ENCODE measurements at places on chromosomes 4 and X. TPM values are rescaled to one million over a fixed set of nuclear protein-coding genes. Genes with fewer than 3 reads are reported as not detected.

DNA sequence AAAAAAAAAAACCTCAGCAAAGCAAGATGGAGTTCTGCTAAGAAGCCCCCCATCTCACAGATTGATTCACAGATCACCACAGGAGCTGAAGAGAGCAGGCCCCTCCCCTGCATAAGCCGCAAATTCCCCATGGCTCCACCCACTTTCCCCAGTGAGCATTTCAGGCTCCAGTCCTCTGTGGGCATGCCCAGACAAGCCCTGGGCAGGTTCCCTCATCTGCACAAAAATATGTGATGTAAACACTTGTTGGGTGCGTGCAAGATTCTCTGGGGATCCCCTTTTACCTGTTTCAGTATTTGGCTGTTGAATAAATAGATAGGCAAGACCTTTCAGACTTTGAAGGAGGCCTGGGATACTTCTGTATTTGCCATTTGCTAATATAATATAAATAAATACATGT is 514.3 kb downstream of the PCDH7 start:
- H3K27me3 ChIP-seq: no peaks in the 10 kb centered on the region
- DNase-seq: no peak
- no peak overlapping the region for H3K4me3 ChIP-seq
- no peaks in the 10 kb centered on the region for H3K36me3 ChIP-seq
- H3K4me1 ChIP-seq: peaks cover 3% of the 10 kb centered on the region

GRCh38 chr4:41070516-41071281 is 143.6 kb downstream of the APBB2 start:
- no peaks in the 10 kb centered on the region for H3K27me3 ChIP-seq
- no peak overlapping the region for H3K27ac ChIP-seq
- H3K36me3 ChIP-seq: no peaks in the 10 kb centered on the region
- DNase-seq: no peak

CSAG2 gene
- total RNA-seq: not detected

TBC1D9 gene
- total RNA-seq: 11.4 TPM

Measured in left ventricle myocardium inferior (tissue), 1 donor.